Prostate gland (tissue), 2 donors: ENCODE measurements at places on chromosomes 5 and 9. TPM values are rescaled to one million over a fixed set of nuclear protein-coding genes. Genes with fewer than 3 reads are reported as not detected.

DNA sequence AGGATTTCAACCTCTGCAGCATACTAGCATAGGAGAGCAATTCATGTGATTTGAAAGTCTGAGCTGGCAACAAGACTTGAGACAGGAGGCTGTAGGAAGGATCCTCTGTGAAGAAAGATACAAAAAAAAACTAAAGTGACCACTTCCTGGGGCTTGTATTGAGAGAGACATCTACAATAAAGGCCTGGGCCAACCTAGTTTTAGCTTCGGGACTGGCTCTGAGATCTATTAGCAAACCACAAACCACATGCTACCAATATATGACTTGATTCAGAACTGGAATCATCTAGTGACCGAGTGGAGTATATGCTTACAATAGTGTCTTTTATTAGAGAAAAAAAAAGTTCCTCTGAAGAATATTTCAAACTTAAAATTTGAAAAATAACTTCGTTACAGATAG lies 1448.9 kb upstream of the CDH6 start:
- DNase-seq, result no peak
- no peaks in the 10 kb centered on the region for H3K4me1 ChIP-seq
- no peak overlapping the region for H3K4me3 ChIP-seq
- H3K27ac ChIP-seq, result no peak overlapping the region

BSPRY gene
- total RNA-seq, result 21.8 TPM

IL17B gene
- total RNA-seq, result not detected

GRCh38 chr5:132209131-132209530 lies 18.5 kb downstream of the P4HA2 start:
- H3K4me1 ChIP-seq, result no peaks in the 10 kb centered on the region
- H3K27ac ChIP-seq, result no peak overlapping the region
- H3K4me3 ChIP-seq, result no peak overlapping the region
- H3K27me3 ChIP-seq, result no peaks in the 10 kb centered on the region
- DNase-seq, result no peak

- H3K27ac ChIP-seq, result no peak overlapping the region
- H3K4me1 ChIP-seq, result no peaks in the 10 kb centered on the region
- no peaks in the 10 kb centered on the region for H3K27me3 ChIP-seq
- no peak overlapping the region for H3K4me3 ChIP-seq
- H3K36me3 ChIP-seq, result no peaks in the 10 kb centered on the region
Measured at GRCh38 chr9:14926941-14927624, 16.9 kb upstream of the FREM1 start.

CCNI2 gene
- total RNA-seq, result 5.9 TPM
